ENCODE measurements at places on chromosomes 3 and 15. TPM values are rescaled to one million over a fixed set of nuclear protein-coding genes. Genes with fewer than 3 reads are reported as not detected.
A peak's percentile ranks its signal among the peaks of the same experiment; 100 is the strongest.

TMEM158 gene
- not detected for total RNA-seq

VWA5B2 gene
- not detected for total RNA-seq

SNTN gene
- total RNA-seq, result not detected

ACAN gene
- not detected for total RNA-seq

TMEM44 gene
- total RNA-seq, result 22.9 TPM

CCDC80 gene
- total RNA-seq, result 0.28 TPM

NOX5 gene
- not detected for total RNA-seq

LRRC49 gene
- not detected for total RNA-seq

DUOX1 gene
- total RNA-seq, result not detected

SCAANT1 gene
- total RNA-seq, result not detected

SLC22A13 gene
- not detected for total RNA-seq

TUSC2 gene
- 20.2 TPM for total RNA-seq

CD200R1 gene
- 0.17 TPM for total RNA-seq

GRCh38 chr3:33115024-33115768, 1.4 kb downstream of the CRTAP start:
- peak; percentile 52 for DNase-seq

DNA sequence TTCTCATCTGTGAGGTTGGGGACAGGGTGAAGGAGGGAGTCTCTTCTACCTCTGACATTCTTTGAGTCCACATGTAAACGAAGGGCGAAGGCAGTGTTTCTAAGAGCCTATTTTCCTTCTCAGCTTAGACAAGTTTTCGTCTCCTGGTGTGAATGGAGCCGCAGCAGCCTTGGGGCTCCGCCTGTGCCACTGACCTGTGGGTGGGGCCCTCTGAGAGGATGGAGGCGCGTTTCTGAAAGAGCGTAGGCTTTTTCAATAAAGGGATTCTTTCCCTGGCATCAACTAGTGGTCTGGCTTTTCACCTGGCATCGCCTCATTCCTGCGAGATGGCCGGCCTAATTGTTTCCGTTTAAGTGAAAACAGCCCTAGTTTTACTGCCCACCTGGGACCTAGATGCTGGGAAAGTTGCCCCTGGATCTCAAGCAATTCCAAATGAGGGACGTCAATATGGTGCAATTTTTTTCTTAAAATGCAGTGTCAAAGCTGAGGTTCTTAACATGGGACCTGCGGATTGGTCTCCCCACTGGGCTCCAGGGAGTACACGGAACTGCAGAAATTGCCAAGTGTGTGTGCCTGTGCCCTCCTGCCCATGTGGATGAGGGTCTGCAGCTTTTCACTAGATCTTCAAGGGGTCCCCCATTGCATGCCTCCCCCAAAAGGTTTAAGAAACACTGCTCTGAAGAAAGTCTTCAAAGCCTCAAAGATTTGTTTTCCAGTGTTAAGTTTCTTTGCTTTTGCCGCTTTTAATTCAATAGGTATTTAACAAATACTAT, 958 bp downstream of the GLDN start:
- no peak for DNase-seq

- DNase-seq, result no peak
Measured at GRCh38 chr3:184525337-184526087, 36.1 kb upstream of the EPHB3 start.

DNA sequence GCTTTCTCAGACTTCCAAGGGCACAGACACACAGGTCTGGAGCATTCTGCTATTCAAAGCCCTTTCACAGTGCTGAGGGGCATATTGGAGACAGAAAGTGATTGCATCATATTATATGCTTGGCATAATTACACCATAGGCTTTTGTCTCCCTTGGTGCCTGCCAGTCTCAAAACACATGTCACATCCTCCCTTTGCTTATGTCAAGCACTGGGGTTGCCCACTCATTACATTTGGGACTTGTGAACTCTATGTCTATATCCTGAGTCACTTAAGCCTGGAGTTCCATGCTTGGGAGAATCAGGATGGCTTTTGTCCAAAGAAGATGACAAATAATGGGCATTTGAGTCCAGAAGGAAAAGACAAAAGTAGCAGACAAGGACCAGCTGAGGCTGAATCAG, 12.3 kb upstream of the PDZRN3 start:
- DNase-seq, result no peak

DNA sequence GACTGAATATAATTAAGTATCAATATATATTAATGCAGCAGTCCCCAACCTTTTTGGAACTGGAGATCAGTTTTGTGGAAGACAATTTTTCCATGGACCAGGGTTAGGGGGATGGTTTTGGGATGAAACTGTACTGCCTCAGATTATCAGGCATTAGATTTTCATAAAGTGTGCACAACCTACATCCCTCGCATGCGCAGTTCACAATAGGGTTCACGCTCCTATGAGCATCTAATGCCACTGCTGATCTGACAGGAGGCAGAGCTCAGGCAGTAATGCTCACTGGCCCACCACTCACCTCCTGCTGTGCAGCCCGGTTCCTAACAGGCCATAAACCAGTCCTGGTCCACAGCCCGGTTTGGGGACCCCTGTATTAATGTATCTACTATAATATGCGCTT, 95.6 kb downstream of the ULK4 start:
- DNase-seq, result no peak

DNA sequence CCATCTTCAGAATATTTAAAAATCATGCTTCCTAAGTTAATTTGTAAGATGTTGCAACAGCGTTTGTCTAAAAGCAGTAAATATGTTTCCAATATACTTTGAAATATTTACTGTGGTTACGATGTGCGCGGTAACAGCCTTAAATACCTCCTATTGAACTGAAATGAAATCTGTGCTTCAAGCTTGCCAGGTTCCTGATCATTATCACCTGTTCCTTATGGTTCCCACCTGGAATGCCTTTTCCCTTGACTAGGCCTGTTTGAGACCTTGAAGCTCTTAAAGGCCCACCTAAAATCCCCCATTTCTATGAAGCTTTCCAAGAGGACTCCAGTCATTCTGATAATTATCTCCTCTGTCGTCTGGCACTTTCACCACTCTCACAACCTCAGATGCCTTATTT, 146.7 kb downstream of the NAALADL2 start:
- no peak for DNase-seq

GRCh38 chr3:126154391-126155279, 25.8 kb downstream of the ALDH1L1 start:
- DNase-seq, result no peak

DNA sequence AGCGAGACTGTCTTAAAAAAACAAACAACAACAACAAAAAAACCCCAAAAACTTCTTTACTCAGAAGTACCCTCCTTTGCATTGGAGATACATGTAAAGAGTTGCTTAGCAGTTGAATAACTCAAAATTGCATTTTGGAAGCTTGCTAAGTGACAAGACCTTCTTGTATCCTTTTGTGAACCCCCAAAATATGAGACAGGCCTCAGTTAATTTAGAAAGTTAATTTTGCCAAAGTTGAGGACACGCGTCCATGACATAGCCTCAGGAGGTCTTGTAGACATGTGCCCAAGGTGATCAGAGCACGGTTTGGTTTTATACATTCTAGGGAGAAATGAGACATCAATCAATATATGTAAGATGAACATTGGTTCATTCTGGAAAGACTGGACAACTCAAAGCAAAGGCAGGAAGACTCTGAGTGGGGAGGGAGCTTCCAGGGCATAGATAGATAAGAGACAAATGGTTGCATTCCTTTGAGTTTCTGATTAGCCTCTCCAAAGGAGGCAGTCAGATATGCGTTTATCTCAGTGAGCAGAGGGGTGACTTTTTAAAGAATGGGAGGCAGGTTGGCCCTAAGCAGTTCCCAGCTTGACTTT, 1.7 kb upstream of the ARF4 start:
- DNase-seq, result no peak

GRCh38 chr3:46829699-46830208, 33.5 kb downstream of the MYL3 start:
- no peak for DNase-seq

DNA sequence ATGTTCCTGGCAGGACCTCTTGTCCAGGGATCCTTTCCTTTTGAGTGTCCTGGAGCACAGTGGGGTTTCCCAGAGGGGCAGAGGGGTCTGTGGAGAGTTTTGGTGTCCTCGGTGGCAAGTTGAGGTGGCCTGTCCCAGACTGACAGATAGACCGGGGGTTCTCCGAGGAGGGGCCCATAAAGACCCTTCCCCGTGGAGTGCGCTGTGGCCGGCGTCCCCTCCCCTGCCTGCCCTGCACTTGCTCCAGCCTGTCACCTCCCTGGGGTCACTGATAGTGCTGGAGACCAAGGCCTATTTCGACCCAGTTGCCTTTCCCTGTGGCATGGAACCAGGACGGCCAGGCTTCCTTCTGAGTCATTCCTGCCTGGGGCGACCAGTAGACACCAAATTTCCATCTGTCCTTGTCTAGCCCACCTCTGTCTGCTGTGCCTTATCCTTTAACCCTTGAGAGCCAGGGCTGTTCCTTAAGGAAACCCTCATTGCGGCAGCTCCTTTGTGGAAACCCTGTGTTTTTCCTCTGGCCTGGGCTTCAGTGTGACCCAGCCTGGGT, 2.9 kb downstream of the MUC4 start:
- DNase-seq, result no peak

GRCh38 chr3:187808527-187808895, 63.2 kb upstream of the BCL6 start:
- no peak for DNase-seq

DNA sequence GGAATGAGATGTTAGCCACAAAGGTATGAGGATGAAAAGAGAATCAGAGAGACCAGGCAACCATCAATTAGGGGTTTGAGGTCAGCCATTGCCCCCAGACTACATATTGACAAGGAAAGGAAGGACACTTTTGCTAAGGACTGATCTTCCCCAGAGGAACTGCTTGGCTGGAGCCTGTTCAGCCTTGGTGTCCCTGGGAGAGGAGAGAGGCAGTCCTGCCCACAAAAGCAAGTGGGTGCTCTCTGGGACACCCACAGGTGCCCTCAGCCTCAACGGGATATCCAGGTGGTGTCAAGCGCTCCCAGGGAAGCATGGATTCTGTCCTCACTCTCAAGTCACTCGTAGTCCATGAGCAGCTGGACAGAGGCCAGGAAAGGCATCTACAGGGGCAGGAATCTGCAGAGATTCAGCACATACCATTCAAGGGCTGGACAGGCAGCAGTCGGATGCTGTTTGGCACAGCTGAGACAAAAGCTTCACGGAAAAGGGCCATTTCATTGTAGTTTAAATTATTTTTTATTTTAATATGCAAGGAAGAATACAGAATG, 166.2 kb downstream of the UACA start:
- no peak for DNase-seq

GRCh38 chr3:177470197-177470941, 273.1 kb upstream of the TBL1XR1 start:
- DNase-seq, result no peak

DNA sequence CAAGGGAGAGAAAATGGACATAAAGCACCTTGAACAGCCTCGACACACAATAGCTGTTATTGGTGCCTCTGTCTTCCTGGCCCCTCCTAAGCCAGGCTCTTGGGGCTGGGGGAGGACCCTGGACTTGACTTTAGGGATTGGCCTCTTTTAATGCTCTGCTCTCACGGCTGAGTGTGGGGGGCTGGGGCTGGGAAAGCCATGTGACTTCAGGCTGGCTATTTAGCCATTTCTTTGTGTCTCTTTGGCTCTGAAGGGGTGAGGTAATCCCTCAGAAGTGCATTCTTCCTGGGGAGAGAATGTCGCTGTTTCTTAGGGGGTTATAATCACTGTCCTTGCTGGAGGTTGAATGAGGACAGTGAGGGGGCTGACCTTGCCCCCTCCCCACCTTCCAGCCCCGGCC, 26.2 kb downstream of the MAGEF1 start:
- no peak for DNase-seq

GRCh38 chr15:76996526-76997401, 1.8 kb downstream of the PSTPIP1 start:
- no peak for DNase-seq

GRCh38 chr15:25743548-25744275, 119.4 kb downstream of the ATP10A start:
- no peak for DNase-seq

- no peak for DNase-seq
Measured at GRCh38 chr15:101615414-101615985, 36.7 kb downstream of the TM2D3 start.

DNA sequence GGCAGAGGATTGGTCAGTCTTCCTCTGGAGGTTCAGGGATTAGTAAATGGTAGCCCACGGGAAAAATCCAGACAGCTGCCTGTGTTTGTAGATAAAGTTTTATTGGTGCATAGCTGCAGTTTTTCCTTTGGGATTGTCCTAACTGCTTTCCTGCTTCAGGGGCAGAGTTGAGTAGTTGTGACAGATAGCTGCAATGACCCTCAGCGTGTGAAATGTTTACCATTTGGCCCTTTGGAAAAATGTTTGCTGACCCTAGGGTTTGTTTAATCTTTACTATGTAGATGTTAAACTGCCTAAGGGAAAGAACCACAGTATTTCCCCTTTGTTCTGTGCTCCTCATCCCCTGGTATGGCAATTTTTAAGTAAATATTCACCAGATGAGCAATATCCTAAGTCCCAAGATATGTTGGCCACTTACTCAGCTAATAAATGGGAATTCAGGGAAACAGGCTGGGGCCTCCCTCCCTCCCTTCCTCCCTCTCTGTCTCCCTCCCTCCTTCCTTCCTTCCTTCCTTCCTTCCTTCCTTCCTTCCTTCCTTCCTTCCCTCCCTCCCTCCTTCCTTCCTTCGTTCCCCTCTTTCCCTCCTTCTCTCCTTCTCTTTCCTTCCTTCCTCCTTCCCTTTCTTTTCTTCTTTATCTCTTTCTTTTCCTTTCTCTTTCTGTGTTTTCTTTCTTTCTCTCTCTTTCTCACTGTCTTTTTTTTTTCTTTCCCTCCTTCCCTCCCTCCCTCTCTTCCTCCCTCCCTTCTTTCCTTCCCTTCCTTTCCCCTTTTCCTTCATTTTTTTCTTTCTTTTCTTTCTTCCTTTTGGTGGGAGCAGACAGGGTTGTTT, 234.6 kb upstream of the BHLHE40 start:
- DNase-seq, result no peak

DNA sequence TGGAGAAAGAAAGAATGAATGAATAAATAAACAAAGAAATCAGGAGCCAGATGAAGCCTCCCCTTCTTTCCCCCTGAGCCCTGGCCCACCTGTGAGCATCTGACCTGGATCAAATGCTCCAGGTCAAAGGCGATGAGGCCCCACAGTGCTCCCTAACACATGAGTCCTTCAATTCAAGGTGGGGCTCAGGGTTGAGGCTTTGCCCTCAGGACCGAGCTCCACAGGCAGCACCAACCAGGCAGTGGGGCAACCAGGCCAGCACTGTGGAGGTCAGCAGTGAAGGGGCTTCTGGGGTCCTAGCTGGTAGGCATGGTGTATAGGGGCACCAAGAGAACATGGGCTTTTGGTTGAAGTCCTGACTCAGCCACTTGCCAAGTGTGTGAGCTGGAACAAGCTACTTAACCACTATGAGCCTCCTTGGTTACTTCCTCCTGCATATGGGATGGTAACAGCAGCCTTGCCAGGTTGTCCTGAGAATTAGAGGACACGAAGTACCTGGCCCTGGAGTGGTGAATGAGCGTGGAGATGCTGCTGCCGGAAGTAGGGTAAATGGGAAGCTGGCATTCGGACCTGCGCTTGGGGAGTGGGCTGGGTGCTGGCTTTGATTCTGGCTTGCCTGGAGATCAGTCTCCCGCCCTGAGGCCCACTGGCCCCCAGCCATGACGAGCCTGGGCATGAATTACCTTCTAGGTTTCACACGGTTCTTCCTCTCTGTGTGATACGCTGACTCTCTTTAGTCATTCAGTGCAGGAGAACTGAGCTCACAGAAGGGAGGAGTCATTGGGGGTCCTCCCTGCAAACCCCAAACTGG, 10.0 kb upstream of the PAQR5 start:
- no peak for DNase-seq

- peak; percentile 49 for DNase-seq
Measured at GRCh38 chr3:143171141-143171980, 51.8 kb downstream of the CHST2 start.

Data from OCI-LY7 (cell line).